Colonic mucosa (tissue), 4 donors: ENCODE measurements at places on chromosomes 2 and 18. TPM values are rescaled to one million over a fixed set of nuclear protein-coding genes. Genes with fewer than 3 reads are reported as not detected.

Gene RFX8
- not detected for total RNA-seq

Gene IL36RN
- not detected for total RNA-seq

Gene GRB14
- total RNA-seq: 1.7 TPM

Gene SLC5A7
- not detected for total RNA-seq

DNA sequence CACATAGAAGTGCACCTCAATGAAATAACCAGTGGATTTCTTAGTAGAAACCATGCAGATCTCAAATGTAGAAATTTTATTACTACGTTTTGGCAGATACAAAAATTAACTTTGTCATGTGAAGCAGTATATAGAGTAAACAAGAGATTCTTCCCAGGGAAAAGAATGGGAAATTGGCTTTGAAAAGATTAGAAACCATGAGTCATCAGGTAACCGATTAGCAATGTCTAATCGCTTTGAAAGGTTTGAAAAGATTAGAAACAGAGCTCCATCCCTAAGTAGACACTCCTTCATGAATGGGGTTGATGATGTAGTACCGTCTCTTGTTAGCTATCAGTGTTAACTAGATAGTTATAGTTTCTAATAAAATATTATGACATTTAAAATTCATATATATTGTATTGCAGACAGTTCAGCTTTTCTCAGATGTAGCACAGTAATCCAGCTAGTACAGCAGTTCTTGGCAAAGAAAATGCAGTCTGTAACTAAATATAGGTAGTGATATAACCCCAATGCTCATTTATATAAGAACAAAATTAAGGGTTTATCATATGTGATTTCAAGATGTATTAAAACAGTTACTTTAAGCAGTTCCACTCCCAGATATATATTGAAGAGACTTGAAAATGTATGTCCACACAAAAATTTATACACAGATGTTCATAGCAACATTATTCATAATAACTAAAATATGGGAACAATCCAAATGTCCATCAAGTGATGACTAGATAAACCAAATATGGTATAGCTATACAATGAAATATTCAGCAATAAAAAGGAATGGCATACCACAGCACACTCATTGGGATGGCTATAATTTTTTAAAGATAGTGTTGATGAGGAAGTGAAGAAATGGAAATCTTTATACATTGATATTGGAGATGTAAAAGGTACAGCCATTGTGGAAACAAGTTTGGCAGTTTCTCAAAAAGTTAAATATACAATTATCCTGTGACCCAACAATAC lies 113.9 kb downstream of the PTPN4 start:
- no peak overlapping the region for H3K4me3 ChIP-seq
- H3K36me3 ChIP-seq: no peaks in the 10 kb centered on the region
- no peaks in the 10 kb centered on the region for H3K27me3 ChIP-seq
- DNase-seq: no peak

- no peaks in the 10 kb centered on the region for H3K4me1 ChIP-seq
- no peak overlapping the region for H3K4me3 ChIP-seq
- H3K36me3 ChIP-seq: no peaks in the 10 kb centered on the region
- DNase-seq: no peak
- no peak overlapping the region for H3K27ac ChIP-seq
Measured at GRCh38 chr2:152322222-152322621, 12.8 kb upstream of the FMNL2 start.

DNA sequence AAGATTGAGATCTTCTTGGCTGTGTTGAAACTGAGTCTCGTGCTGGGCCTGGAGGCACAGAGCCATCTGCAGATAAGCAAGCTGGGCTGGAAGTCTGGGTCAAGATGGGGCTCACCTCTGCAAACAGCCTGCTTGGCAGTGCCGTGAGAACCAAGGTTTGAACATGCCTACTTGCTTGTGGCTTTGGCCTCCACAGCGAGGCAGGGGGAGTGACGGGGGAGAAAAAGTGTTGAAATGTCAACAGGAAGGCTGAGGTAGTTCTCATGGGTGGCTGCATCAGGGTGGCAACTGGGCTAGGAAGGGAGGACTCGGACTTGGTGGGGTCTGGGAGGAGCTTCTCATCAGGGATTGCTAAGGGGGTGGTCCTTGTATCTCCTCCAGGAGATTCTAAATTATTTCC lies 99.7 kb downstream of the THNSL2 start:
- H3K4me1 ChIP-seq: no peaks in the 10 kb centered on the region
- no peaks in the 10 kb centered on the region for H3K36me3 ChIP-seq
- no peak for DNase-seq
- no peak overlapping the region for H3K27ac ChIP-seq
- no peak overlapping the region for H3K4me3 ChIP-seq

DNA sequence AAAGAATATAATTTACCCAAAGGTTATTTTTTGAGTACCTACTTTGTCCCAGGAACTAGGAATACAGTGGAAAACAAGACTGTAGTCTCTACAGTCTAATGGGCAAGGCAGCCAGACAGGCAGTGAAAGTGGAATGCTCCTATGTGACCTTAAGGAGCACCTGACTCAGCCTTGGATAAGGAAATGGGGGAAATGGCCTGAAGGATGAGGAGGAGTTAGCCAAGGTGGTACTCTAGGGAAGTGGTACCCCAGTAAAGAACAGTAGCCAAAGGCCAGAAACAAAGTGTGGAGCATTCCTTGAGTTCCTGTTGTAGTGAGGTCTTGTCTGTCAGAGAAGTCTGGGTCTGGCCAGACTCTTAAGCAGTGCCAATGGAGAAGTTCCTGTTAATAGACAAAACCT lies 6.0 kb downstream of the ZNF397 start:
- H3K4me3 ChIP-seq: no peak overlapping the region
- DNase-seq: no peak
- H3K36me3 ChIP-seq: peaks cover 7% of the 10 kb centered on the region
- H3K4me1 ChIP-seq: no peaks in the 10 kb centered on the region
- H3K27me3 ChIP-seq: no peaks in the 10 kb centered on the region

DNA sequence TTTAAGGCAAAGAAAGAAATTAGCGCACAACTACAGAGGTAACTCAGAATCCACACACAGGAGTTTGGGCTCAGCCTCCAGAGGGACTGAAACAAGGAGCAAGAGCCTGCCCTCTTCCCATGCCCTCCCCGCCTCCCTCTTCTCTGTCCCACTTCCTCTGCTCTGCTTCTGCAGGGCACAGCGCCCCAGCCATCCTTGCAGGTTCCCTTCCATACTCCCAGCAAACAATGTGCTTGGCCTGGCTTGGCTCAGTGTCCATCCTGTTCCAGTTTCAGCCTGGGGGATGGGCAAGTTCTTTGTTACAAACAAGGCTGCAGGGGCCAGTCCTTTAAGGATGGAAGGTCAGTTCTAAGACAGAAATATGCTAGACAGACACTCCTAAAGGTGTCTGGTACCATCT lies 133.5 kb downstream of the CDH20 start:
- no peak overlapping the region for H3K27ac ChIP-seq
- no peak overlapping the region for H3K4me3 ChIP-seq
- no peaks in the 10 kb centered on the region for H3K4me1 ChIP-seq
- H3K36me3 ChIP-seq: no peaks in the 10 kb centered on the region
- no peak for DNase-seq
- no peaks in the 10 kb centered on the region for H3K27me3 ChIP-seq
